GOT3 (cell line): ENCODE measurements at places on chromosomes 16 and 17.

GRCh38 chr16:15714393-15715172, 64.5 kb downstream of the NDE1 start:
- DNase-seq: no peak

DNA sequence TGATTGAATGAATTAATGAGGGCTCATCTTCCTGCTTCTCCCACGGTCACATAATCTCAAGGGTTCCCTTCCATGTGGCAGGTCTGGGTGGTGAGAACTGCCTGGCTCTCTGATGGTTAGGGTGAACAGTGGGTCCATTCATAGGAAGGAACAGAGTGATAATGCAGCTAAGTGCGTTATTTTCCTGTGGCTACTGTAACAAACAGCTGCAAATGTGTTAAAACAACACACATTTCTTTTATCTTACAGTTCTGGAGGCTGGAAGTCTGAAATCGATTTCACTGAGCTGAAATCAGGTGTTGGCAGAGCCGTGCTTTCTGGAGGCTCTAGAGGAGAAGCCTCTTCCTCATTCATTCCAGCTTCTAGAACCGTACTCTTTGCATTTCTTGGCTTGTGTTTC, 95.3 kb downstream of the BMERB1 start:
- no peak for DNase-seq

DNA sequence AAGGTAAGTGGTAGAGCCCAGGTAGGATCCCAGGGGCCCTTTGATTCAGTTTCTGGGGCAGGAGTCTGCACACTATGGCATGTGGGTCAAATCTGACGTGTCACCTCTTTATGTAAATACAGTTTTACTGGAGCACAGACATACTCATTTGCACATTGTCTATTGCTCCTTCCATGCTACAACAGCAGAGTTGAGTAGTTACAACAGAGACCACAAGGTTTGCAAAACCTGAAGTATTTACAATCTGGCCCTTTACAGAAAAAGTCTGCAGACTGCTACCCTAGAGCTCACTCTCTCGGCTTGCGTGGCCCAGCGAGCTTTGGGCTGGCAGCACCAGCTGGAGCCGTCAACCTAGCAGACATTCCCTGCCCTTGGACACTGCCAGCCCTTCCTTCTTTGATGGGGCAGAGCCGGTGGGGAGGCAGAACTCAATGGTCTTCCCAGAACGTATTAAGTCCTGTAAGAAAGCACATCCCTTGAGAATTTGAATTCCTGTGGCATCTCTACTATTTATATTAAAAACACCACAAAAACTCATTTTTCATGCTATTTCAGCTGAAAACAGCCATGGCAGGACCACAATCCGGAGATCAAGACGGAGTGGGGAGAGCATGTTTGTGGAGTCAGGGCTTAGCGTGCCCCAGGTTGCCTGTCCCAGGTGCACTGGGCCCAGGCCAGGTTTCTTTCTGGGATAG, 133.1 kb upstream of the NUDT7 start:
- DNase-seq: no peak

DNA sequence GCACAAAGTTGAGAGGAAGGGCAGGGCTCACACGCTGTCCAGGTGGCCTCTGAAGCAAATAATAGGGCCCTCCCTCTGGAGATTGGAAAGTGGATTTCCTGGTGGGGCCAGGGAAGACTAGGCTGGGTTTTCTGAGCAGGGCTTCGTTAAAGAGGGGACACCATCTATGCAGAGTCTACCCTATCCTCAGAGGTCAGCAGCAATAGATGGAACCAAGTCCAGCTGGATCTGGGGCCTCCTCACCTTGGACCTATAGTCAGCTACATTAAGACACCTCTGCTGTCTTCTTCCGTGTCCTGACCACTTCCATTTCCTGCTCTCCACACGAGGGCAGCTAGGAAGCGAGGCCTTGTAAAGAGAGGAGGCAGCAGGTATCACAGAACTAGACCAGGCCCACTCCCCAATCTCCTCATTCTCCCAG, 14.7 kb upstream of the ST6GALNAC1 start:
- no peak for DNase-seq

DNA sequence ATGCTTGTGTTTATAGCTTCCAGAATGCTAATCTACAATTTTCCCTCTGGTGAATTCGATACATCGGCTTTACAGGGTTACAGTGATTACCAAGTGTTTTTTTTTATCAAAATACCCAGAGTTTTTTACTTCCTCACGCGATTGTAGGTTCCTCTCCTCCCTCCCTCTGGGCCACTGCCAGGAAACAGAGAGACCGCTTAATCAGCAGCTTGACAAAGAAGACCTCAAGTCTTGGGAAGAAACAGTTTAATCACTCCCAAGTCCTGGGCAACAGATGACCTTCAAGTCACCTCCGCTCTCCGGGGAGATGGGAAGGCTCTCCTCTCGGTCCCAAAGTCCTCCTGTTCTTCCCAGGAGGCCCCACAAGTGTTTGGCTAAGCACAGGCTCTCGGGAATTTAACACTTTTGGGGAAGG, 23.5 kb downstream of the SMTNL2 start:
- no peak for DNase-seq

GRCh38 chr16:35639233-35640205, 2180.1 kb downstream of the TP53TG3F start:
- no peak for DNase-seq

DNA sequence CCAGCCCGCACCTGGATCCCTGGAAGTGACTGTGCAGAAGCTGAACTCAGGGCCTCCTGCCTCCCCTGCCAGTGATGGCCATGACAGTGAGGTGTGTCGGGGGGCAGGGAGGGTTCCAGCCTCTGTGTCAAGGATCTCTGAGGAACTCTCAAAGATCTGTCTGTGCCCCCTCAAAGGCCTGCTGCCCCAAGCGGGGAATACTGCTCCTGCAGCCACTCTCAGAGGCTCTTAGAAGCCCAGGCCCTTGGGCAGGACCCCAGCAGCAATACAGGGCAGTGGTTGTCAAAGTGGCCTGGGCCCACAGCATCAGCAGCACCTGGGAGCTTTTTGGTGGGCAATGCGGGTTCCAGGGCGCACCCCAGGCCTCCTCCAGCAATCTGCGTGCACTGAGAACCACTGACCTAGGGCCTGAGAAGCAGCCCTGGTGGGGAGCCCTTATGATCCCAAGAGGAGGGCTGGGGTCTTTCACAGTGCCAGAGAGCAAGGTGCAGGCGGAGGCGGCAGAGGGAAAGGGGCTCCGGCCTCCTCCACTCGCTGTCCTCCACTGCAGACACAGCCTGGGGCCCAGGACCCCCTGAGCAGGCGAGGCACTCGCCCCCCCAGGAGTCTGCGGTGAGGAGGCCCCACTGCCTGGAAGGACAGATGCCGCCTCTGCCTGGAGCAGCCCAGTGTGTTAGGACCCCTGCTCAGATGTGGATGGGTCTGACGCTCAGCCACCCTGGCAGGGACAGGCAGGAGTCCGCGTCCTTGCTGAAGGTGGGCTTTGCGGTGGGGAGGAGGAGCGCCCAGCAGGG, 42.1 kb downstream of the ENGASE start:
- DNase-seq: no peak

GRCh38 chr16:54110016-54110981, 176.3 kb downstream of the IRX3 start:
- DNase-seq: no peak

GRCh38 chr17:6070430-6070912, 292 bp downstream of the WSCD1 start:
- no peak for DNase-seq

- DNase-seq: no peak
These were observed 19.9 kb downstream of the RAI1 start for GRCh38 chr17:17701112-17701511.

GRCh38 chr17:82603981-82604448, 44.2 kb downstream of the WDR45B start:
- no peak for DNase-seq

DNA sequence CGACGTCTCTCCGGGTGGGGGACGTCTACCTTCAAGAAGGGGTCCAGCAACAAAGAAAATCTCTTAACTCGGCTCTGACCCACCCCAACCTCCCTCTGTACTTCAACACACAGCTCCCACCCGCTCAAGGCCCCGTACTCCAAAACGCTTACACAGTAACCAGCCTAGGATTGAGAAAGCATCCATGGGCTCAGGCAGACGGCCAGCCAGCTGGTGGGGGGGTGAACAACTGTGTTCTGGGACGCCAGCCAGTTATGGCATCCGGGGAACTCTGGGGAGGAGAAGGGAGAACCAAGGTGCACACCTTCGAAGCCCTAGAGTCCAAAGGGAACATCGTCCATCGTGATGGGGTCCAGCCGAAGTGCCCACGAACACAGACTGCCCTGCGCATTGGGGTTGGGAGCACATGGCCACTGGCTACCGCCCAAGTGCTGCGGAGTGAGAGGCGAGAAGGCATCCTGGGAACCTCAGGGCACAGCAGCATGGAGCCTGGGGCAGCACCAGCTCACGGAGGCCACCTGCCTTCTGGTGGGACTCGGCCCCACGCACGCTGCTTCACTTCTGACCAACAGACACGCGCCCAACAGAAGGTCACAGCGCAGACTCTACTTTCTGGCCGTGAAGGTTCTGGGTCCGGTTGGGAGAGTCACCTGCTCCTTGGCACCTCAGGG, 14.3 kb downstream of the SLC16A3 start:
- no peak for DNase-seq

- no peak for DNase-seq
These were observed 684 bp upstream of the NUDT16L1 start for GRCh38 chr16:4692460-4693295.

DNA sequence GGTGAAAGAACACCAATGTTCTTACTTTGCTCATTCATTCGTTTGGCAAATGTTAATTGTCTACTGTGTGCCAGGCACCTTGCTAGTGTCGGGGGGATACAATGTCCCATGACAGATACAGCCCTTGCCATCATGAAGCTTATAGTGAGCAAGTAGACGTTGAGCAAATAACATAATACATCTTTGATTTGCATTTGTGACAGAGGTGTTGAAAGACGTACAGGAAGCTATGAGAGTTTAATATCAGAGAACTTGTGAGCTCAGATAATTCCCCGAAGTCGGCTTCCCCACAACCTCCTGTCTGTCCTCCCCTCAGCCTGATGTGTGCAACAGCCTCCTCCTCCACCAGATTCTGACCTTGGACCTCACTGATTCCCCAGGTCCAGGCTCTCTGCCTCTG, 138.0 kb upstream of the SDK2 start:
- no peak for DNase-seq

DNA sequence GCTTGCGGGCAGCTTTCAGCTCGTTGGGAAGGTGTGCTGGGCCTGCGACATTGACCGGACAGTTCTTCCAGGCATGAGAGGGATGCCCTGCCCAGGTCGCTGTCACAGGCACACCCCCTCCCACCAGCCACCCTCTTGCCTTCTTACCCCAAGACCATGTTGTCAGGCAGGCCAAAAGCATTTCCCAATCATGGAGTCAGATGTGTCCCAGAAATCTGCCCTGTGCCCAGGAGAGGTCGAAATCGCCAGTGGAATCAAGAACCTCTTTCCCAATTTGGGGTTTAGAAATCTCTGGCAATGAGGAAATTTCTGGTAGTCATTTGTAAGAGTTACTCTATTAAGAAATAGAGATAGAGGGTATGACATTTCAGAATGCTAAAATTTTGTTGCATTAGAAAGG, 177.1 kb downstream of the RAB11FIP4 start:
- DNase-seq: no peak

GRCh38 chr17:73334771-73335513, 23.1 kb upstream of the CDC42EP4 start:
- no peak for DNase-seq

DNA sequence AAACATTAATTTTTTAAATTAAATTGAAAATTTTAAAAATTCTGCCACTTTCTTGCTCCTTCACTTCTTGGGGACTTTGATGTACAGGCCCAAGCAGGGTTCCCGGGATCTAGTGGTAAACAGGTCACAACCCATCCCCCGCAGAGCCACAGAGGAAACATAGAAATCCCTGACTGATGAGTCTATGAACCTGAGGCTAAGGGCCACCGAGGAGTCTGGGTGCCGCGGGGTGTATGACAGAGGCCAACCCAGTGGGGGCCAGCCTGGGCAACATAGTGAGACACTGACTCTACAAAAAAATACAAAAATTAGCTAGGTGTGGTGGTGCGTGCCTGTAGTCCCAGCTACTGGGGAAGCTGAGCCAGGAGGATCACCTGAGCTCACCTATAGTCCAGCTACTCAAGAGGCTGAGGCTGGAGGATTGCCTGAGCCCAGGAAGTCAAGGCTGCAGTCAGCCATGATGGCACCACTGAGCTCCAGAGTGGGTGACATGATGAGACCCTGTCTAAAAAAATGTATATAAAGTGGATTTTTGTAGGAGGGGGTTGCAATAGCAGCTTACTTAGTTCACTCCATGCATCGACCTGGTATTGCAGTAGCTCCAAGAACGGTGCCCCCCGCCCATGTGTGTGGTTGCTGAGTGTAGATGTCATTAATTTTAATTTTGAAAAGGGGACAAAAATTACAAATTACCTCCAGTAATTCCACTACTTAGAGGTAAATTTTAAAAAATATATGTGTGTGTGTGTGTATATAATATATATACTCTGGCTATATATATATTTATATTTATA, 9.2 kb upstream of the FLYWCH1 start:
- DNase-seq: no peak

DNA sequence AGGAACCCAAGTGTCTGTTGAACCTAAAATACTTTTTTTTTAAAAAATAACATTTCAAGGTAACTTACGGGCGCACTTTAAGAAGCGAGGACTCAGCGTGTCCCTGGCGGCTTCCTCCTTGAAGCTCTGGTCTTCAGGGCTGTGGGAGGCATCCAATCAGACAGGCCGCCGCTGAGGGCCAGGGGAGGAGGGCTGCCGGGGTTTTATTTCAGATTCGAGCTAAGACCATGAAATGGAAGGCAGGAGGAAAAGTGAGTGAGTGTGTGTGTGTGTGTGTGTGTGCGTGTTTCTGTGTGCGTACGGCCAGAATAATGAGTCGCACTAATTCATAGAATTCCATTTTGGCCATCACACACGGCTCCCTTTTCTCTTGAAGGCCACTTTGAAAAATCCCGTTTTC, 41.1 kb downstream of the C16orf78 start:
- DNase-seq: no peak

DNA sequence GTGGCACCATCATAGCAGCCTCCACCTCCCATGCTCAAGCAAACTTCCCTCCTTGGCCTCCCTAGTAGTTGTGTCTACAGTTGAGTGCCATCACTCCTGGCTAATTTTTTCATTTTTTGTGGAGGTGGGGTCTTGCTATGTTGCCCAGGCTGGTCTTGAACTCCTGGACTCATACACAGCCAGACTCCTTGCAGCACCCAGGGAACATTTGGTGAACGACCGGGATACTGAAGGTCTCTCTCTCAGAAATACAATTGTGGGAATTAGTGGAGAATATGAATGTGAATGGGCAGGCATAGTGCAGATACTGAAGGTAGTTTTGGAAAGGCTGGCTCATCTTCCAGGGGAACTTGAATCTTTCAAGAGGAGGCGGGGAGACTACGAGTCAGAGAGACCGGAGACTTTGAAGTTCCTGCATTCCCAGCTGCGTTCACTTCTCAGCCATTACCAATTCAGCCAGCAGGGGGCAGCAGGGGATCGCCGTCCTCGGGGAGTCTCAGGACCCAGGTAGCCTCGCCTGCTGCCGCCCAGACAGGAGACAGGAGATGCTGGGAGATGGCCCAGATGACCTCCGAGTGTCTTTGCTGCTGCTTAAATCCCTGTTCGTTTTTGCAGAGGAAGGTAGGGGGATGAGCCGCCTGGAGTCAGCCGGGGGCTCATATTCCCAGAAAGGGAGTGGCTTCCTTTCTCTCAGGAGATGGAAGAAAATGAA, 68.6 kb downstream of the HAPSTR1 start:
- DNase-seq: no peak
